Right lobe of liver (tissue), 6 donors: ENCODE measurements at places on chromosomes 1 and 21.

GRCh38 chr21:19468991-19469715 lies 1065.6 kb upstream of the TMPRSS15 start:
- no peak for DNase-seq

GRCh38 chr21:34693192-34693810 lies 24.5 kb downstream of the CLIC6 start:
- no peak for DNase-seq

- DNase-seq, result no peak
These were observed 662.8 kb downstream of the PTPRC start for GRCh38 chr1:199301472-199302217.

- no peak for DNase-seq
These were observed 151.7 kb downstream of the FASLG start for GRCh38 chr1:172810480-172811175.

DNA sequence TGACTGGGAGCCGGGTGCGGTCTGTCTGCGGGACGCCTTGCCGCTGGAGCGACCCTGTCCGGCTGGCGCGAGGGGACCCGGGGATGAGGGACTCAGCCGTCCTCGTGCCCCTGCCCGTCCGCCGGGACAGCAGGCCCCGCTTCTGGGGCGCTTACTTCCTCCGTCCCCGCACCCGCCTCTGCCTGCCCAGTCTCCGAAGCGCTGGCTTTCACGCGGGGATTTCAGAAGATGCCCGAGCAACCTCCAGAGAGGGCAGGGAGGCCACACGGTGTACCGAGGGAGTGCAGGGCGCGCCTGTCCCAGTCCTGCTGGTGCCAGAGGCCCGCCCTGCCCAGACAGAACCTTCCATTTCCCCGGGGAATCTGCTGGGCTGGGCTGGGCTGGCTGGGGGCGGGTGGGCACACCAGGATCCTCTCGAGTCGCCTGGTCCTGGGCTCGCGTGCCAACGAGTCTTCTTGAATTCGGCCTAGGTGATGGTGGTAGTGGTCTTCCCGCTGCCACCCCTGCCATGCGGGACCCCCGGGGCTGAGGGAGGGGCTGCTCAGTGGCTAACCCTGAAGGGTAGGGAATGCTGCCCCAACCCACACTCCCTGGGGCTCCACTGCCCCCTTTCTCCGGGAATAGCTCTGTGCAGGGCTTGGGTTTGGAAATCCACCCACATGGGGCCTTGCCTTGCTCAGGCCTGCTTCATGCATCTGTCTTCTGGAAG lies 2.5 kb upstream of the TRPM2 start:
- no peak for DNase-seq

DNA sequence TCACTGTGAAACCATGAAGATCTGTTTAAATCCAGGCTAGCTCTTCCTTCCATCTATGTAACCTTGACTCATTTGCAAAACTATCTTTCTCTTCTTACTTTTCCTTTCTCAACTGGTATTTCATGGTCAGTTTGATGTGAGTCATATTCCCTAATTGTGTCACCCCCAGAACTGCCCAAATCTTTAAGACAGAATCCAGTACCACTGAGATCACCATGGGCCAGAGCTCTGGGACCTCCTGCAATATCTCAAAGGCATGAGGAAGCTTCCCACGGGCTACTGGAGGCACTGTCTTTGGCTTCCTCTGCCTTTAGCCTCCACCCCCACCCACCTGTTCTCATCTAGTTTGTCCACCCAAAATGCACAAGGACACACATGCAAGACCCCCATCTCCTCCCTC lies 274.4 kb upstream of the FMN2 start:
- DNase-seq, result no peak

DNA sequence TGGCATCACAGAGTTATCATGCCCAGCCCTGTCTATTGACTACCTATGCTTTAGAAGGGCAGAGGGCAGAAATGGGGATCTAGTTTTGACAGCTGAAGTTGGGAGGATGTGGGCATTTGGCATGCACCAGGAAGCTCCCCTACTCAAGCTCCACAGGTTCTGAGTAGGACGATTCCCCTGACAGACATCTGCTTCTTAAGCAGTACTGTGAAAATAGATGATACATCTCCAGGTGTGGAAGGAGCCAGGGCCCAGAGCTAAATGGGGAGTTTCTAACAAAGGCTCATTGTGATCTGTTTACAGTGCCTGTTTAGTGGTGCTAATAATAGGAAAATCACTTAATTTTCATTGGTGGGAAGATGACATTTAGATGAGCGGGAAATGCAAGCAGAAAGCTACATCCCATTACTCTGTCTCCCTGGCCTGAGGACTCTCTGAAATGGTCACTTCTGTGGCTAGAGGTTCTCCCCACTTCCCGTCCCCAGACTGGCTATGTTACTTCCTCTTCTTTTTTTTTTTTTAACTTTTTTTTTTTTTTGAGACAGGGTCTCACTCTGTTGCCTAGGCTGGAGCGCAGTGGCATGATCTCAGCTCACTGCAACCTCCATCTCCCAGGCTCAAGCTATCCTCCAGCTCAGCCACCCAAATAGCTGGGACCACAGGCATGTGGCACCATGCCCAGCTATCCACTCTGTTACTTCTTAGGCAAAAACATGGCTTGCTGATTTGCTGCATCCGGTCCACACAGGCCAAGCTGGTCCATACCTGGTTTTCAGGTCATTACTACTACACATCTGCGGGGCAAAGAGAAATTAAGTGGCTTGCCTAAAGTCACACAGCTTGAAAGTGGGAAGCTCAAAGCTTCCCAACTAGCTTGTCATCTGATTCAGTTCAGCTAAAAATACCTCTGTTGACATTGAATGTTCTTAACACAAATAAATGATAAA lies 23.2 kb upstream of the CNIH3 start:
- no peak for DNase-seq

- no peak for DNase-seq
These were observed 8.0 kb upstream of the ZNF362 start for GRCh38 chr1:33248244-33248643.
